ENCODE measurements at places on chromosomes 5 and 9. TPM values are rescaled to one million over a fixed set of nuclear protein-coding genes. Genes with fewer than 3 reads are reported as not detected.

Gene PTPN3
- 0.20 TPM for total RNA-seq

Gene CBY3
- total RNA-seq = not detected

Gene DAB2IP
- total RNA-seq = 30.0 TPM

Gene KCNV2
- total RNA-seq = not detected

Gene GGTA1
- not detected for total RNA-seq

Gene OCLN
- 7.8 TPM for total RNA-seq

Gene C5orf63
- total RNA-seq = not detected

Gene LTC4S
- 7.1 TPM for total RNA-seq

Gene GZMA
- not detected for total RNA-seq

Gene NSG2
- not detected for total RNA-seq

Gene FAM221B
- not detected for total RNA-seq

Gene LOX
- total RNA-seq = not detected

Gene PKD2L2
- not detected for total RNA-seq

Gene PIP5K1B
- total RNA-seq = not detected

Gene SLC23A1
- not detected for total RNA-seq

Gene CCL27
- not detected for total RNA-seq

Gene GPR151
- not detected for total RNA-seq

Gene MGAT1
- total RNA-seq = 258 TPM

Gene PCDHB3
- total RNA-seq = 2.4 TPM

Gene FRRS1L
- total RNA-seq = not detected

Gene NEUROG1
- total RNA-seq = not detected

Gene EIF4E1B
- total RNA-seq = not detected

Gene PCDHGA3
- not detected for total RNA-seq

Gene ABO
- not detected for total RNA-seq

Gene RORB
- not detected for total RNA-seq

Measured in G401 (cell line).